Glomerular endothelial cell (primary cell): ENCODE measurements at places on chromosomes 3 and 15. TPM values are rescaled to one million over a fixed set of nuclear protein-coding genes. Genes with fewer than 3 reads are reported as not detected.

DNA sequence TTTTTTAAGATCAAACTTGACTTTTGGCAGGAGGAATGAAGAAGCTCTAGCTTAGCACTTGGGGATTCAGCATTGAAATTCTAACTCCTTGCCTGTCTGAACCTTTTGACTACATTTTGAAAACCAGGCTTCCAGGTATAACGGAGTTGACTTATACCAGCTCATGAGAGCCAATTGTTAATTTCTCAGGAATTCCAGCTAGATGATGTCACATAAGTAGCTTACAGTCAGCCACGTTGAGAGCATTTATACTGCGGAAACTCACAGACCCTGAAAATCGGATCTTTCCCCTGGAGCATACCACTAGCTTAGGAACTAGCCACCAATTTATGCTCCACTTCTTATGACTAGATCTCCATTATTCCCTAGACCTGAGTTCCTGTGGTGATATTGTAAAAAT, 321.4 kb upstream of the DPH6 start:
- no peak for DNase-seq

DNA sequence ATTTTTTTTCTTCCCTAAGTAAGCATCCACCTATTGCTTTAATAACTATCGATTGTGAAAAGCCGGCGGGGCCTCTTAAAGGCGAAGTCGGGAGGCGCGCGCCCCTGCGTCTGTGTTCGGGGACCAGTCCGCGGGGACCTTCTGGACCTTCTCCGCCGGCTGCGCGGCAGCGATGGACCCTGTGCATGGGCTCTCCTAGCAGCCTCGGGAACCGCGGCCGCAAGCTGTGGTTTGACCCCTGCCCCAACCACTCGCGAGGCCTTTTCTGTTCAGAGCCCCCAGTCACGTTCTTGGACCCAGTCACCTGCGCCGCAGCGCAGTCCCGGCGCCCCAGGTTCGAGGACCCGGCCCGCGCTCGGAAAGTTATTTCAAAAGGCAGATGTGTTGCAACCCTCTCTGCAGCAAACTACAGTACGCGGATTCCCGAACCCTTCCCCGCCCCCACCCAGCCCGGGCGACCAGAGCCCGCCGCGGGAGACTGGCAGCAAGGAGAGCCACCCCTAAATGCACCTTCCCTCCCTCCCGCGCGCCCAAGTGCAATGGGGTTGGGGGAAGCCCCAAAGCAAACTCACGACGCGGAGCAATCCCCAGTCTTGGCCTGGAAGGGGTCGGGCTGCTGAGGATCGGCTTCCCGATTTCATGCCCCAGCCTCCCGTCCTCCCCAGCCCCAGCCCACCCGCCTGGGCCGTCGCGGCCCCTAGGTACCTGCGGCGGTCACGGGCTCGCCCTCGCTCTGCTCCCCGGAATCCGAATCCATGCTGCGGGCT, 684 bp downstream of the TNFAIP8L3 start:
- no peak for DNase-seq

DNA sequence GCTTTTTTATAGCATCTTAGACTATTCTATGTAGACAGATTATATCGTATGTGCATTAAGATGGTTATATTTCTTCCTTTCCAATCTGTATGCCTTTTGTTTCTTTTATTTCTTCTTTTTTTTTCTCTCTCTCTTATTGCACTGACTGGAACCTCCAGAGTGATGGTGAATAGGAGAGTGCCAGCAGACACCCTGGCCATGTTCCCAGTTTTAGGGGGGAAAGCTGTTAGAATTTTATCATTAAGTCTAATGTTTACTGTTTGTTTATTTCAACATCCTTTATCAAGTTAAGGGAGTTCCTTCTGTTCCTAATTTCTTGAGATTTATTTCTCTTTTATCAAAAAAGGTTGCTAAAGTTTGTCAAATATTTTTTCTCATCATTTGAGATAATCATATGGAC, 116.6 kb upstream of the LRTM1 start:
- no peak for DNase-seq

The B3GNT5 gene
- 50.9 and 51.6 TPM in 2 replicates for total RNA-seq

DNA sequence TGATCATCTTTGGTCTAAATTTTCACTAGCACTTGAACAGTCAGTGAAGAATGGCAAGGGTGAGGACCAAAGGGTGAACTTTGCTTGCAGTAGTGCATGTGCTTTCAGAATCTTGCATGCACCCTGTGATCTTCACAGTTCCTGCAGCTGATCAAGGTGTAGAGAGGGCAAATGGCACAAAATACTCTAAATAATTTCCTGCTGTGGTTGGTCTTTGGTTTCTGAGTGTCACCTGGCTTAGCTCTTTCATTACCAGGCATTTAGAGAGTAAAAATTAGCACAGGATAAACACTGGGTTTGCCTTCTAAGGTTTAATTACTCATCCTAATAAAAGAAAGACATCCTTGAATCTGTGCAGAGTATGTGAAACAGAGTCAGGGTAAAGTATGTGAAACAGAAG, 11.4 kb downstream of the TIPARP start:
- DNase-seq, result no peak
